Activated CD4-positive, alpha-beta T cell treated with anti-CD3 and anti-CD28 coated beads for 36 hours (primary cell): ENCODE measurements at places on chromosomes 6 and 20. TPM values are rescaled to one million over a fixed set of nuclear protein-coding genes. Genes with fewer than 3 reads are reported as not detected.

Gene DACT2
- 0.39 TPM for total RNA-seq

Gene SCUBE3
- not detected for total RNA-seq

Gene TP53TG5
- total RNA-seq, result 0.40 TPM

Gene PACRG
- not detected for total RNA-seq

Gene TP53RK
- total RNA-seq, result 12.1 TPM

Gene CAP2
- total RNA-seq, result not detected

Gene NRN1
- total RNA-seq, result 4.6 TPM

Gene RAB32
- total RNA-seq, result 1.1 TPM

Gene C6orf15
- not detected for total RNA-seq

Gene GTSF1L
- total RNA-seq, result not detected

Gene TUBB
- 1,569 TPM for total RNA-seq

Gene CAGE1
- total RNA-seq, result 0.09 TPM
